ENCODE measurements at places on chromosomes 6 and 20.
A peak's percentile ranks its signal among the peaks of the same experiment; 100 is the strongest.

GRCh38 chr6:65123521-65123920 is 583.5 kb downstream of the EYS start:
- DNase-seq: peak; percentile 44

DNA sequence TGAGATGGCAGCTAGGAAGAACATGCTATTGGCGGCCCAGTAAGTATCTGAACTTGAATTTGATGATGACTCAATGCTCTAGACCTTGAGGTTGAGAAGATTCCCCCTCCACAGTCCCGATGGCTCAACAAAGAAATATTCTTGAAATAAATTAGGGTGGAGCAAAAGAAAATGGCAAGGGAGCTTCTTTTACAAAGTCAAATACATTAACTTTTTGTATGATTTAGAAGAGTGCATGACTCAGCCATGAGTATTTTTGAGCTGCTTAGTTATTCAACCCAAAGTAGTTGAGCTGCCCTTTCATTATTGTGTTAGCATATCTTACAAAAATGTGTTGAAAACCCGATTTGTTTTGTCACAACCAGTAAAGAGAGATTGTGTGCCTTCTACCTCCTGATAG is 7.6 kb downstream of the TFAP2C start:
- no peak for DNase-seq

- no peak for DNase-seq
Measured at GRCh38 chr6:34246249-34246562, 2.6 kb downstream of the SMIM29 start.

GRCh38 chr6:152721956-152722355 is 24.3 kb downstream of the MYCT1 start:
- DNase-seq: no peak

DNA sequence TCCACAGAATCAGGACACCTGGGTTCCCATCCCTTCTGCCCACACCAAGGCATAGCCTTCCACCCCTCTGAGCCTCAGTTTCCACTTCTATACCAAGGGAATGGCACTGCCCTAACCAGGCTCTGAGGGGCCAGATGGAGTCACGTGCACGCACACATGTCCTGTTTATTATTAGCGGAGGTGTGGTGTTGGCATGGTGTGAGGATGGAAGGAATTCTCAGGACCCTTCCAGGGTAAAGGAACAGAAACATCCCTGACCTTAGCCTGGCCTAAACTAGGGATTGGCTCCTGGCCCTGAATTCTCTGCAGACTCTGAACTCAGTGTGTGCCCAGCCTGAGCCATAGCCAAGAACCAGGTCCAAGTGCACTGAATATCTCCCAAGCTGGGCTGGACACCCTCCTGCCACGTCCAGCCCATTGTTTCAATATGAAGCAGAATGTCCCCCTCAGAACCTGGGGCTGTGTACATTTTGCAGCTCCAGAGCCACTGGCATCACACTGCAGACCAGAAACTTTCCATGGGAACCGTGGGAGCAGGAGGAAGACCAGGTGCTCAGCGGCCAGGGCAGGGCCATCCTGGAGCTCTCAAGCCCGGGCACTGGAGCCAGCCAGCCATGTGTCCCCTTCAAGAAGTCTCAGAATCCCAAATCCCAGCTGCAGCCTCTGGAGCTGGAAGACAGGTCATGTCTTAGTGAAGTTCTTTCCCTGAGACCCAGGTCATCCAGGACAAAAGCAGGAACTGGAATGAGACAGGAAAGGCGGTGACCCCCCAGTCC is 208.4 kb downstream of the ANKRD60 start:
- no peak for DNase-seq

GRCh38 chr20:9415426-9415825 is 99.0 kb upstream of the LAMP5 start:
- DNase-seq: no peak

DNA sequence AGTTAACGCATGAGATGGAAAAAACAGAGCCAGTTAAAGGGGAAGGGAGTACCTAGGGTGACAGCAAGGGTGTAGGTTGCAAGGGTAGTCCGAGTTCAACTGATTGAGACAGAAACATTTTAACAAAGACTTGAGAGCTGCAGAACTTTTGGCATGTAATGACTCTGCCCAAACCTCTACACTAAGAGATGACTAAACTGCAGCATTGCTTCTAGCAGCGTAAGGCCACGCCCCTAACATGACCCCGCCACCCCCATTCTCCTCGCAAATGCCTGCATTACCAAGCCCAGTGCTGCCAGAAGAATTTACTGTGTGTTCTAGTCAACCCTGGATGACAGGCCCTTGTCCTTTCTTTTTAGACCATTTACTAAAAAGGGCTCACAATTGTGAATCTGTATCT is 6.3 kb upstream of the HINT3 start:
- DNase-seq: no peak

GRCh38 chr6:41066867-41067304 is 5.3 kb downstream of the OARD1 start:
- peak; percentile 80 for DNase-seq

GRCh38 chr20:2402271-2402980 is 21.7 kb downstream of the TGM6 start:
- peak; percentile 58 for DNase-seq

- peak; percentile 84 for DNase-seq
Measured at GRCh38 chr6:41469156-41470028, 76.8 kb upstream of the FOXP4 start.

DNA sequence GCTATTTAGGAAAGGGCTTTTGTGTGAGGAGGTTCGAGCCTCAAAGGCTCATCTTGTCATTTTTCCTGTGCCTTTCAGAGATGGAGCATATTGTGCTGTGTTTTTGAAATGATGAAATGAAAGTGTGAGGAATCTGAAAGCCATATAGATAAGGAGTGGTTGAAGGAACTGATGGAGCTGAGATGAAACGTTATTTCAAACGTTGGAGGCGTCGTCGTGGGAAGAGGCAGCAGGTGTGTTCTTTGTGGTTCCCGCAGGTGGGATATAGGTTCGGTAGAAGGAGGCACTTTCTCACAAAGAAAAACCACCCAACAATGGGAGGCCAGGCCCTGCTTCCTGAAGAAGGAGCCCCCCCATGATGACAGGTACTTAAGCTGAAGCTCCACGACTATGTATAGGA is 83.2 kb upstream of the SNAP25 start:
- DNase-seq: no peak

GRCh38 chr6:163390770-163391169 is 23.7 kb upstream of the QKI start:
- DNase-seq: no peak

DNA sequence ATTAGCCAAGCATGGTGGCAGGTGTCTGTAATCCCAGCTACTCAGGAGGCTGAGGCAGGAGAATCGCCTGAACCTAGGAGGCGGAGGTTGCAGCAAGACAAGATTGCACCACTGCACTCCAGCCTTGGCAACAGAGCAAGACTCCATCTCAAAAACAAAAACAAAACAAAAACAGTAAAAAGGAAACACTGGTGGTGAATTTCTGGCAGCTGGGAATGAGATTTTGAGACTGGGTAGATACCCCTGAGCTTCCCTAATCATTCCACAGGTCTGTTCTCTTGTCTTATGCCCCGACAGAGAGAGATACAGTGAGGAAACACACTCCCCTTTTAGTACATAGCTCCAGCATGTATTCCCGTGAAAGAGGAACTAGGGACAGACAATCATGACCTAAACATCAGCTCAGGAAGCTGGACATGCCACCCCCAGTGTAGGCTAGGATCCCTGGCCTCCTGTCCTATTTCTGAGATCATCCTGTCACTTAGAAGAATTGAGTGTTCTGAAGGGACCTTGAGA is 9.6 kb downstream of the MAN1A1 start:
- DNase-seq: no peak

DNA sequence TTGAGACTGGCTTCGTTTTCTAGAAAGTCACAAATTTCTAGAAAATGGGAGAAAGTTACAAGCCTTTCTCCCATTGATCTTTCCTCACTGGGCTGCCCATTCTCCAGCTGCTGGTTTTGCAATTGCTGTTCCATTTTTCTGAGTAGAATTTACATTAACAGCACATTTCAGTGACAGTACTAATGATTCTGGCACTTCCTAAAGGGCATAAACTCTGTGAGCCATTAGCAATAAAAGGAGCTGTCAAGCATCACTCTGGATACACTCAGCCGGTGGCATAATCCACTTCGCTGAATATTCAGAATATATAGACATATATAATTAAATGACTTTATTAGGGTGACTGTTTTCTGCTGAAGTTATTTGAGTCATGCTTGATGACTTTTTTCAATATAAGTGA is 6.7 kb upstream of the SSTR4 start:
- no peak for DNase-seq

DNA sequence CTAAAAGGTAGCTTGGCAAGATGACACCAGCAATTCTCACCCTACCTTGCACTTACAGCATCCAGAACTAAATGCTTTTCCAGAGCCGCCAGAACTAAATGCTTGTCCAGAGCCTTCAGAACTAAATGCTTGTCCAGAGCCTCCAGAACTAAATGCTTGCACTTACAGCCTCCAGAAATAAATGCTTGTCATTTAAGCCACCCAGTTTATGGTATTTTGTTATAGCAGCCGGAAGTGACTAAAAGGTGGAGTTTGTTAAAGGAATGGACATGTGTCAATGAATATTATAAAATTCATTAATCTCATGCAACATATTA is 133.5 kb downstream of the GPX5 start:
- DNase-seq: no peak

DNA sequence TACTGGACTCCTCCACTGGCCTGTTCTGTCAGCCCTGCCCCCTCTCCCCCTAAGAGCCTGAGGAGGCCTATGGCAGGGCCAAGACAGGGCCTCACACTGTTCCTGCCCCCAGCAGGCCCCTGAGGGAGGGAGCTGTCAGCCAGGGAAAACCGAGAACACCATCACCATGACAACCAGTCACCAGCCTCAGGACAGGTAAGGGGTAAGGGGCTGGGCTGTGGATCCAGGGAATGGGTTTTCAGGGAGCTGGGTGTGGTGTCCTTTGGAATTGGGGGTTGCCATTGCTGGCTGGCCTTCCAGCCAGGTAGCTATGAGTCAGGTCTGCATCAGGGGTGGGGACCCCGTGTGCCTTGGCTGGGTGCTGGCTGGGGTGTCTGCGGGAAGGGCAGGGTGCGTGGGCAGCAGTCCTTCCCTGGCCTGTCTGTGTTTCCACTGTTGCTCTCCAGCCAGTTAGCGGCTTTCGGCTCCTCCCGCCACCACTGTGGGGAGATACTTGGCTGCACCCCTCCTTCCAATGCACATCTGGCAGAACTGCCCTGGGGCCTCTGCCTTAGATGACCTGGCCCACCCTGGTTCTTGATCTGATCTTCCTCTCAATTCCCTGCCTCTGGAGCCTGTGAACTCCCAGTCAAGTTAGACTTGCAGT is 3.9 kb downstream of the SLC29A1 start:
- DNase-seq: peak; percentile 48

GRCh38 chr6:99066044-99066443 is 118.3 kb upstream of the FBXL4 start:
- DNase-seq: peak; percentile 9

- no peak for DNase-seq
Measured at GRCh38 chr6:142542704-142543233, 241.0 kb downstream of the ADGRG6 start.

DNA sequence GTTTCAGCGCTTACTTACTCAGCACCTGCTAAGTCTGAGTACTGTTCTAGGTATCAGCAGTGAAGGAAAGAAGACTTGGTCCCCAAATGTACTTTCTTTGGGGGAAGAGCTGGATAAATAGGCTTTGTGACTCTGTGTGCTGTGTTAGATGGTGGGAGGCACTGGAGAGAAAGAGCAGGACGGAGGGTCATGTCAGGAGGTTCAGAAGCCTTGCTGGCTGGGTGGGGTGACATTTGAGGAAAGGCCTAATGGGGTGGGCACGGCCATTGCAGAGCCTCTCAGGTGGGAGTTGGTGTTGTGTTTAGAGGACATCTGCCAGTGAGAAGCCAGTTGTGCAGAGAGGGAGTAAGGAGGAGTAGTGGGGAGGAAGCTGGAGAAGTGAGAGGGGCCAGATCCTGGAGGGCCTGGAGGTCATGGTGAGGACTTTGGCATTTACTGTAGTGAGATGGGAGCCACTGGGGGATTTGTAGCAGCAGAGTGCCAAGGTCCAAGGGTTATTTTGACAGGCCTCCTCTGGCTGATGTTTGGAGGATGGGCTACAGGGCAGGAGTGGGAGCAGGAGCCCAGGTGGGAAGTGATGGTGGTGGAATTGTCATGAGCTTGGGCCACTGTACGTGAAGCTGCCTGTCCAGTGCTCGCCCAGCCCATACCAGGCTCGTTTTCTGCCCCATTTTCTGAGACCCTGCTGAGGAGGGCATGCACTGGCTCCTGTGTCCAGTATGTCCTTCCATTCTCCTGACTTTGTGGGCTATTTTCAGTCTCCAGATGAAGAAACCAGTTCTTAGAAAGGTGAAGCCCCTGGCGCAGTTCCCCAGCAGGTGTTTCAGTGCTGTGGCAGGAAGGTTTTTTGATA is 886 bp downstream of the SDCBP2 start:
- DNase-seq: no peak

DNA sequence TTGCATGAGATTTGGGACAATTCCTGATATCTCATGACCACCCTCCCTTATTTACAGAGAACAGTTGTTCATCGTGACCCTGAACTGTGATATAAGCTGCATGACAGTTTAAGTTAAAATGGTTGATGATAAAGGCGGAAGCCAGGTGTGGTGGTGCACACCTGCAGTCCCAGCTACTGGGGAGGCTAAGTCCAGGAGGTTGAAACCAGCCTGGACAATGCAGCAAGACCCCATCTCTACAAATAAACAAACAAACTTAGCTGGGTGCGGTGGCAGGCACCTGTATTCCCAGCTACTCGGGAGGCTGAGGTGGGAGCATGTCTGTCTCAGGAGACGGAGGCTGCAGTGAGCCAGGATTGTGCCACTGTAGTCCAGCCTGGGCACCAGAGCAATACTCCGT is 24.1 kb downstream of the COL20A1 start:
- no peak for DNase-seq

DNA sequence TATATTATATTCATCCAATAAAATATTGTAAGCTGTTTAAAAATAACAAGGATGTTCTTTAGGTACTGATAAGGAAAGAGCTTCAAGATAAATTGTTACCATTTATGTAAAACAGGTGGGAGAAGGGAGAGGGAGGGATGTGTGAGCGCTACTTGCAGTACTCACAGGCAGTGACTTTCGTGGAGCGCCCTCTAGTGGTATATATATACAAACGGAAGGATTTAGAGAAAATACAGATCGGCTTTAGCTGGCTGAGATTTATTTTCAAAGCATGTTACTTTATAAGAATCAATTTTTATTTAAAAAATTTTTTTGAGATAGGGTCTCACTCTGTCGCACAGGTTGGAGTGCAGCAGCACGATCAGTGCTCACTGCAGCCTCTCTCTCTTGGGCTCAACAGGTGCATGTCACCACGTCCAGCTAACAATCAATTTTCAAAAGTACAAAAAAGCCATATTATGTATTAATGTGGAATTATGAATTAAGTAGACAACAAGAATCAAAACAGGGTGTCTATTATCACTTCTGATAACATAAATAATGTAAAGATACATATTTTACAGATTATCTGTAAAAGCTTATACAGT is 3.3 kb upstream of the MOG start:
- peak; percentile 77 for DNase-seq

Measured in NCI-H69 (cell line).